ENCODE measurements at places on chromosomes 2 and 18.

DNA sequence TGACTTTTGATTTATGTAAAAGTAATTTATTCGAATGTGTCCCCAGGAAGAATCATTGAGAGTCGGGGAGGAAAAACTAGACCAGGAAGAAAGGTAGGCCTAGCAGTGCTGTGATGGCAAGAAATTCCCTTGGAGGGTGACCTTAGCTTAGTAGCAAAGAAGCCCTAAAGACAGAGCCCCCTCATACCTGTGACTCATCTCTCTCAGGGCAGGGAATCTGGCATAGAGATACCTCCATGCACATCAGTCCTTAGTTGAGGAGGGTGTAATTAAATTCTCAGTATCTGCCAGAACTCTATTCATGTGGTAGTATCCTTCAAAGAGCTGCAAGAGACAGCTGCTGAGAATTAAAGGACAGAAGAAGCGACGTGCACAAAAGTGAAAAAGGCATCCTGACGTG is 360.3 kb downstream of the FBXO15 start:
- DNase-seq = no peak

- DNase-seq = no peak
Observed at GRCh38 chr2:47631792-47632398, 151.1 kb upstream of the MSH6 start.

- no peak for DNase-seq
Observed at GRCh38 chr2:217568289-217568971, 434.4 kb downstream of the TNS1 start.

- no peak for DNase-seq
Observed at GRCh38 chr2:220127311-220127710, 499.9 kb downstream of the SLC4A3 start.

DNA sequence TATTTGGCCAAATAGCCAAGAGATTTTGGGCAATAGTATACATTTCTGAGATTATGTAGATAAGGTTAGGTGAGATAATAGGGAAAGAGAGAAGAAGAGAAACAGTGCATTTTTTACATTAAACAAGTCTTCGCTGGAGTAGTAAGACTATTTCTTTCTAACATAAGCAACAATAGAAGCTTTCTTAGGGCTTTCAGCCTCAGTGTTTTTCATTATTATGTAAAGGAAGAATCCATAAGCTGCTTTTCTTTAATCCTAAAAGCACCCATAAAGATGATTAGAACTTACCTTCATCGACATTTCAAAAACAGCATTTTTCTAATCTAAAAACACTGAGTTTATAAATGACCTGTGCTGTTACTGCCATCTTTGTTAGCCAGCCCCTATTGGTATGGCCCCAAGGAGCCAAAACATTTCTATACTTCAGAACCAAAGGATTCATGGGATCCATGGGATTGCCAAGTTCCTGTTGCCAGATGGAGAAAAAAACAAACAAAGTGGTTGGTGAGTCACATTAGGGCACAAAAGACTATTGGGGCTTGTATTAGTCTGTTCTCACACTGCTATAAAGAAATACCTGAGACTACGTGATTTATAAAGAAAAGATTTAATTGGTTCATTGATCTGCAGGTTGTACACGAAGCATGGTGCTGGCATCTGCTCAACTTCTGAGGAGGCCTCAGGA is 88.2 kb downstream of the SCG2 start:
- no peak for DNase-seq

DNA sequence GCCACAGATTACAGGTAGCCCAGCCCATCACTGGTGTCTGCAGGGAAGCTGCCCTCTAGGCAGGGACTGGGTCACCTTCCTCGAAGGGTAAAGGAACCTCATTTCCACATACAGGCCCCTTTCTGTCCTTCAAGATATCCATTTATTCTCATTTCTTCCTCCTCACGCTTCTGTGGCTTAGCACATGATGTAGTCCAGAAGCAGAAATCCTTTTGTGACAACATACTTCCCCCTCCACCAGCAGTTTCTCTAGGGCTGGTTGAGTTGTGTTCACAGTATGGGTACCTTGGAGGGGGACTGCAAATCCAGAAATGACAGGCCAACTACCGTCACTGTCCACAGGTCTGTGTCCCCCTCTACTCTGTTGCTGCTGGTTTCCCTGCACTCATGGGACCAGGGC is 364.9 kb downstream of the ANAPC1 start:
- no peak for DNase-seq

DNA sequence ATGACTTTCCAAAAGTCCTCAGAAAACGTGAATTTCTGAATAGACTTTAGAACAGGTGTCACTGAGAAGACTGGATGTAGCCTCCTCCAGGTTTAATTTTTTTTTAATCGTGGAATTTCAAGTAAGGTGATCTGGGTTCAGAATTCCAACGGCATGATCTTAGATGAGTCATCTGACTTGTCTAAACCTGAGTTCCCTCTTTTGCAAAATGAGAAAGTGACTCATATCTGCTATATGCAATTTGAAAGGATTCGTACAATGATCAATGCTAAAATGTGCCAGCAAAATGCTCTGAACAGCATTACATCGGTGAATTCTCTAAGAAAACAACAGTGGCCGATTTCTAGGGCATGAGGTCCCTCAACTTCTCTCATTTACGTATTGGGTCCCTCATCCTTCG is 69.1 kb upstream of the ZNF516 start:
- no peak for DNase-seq

- no peak for DNase-seq
Observed at GRCh38 chr2:107064750-107065149, 178.8 kb upstream of the ST6GAL2 start.

- no peak for DNase-seq
Observed at GRCh38 chr2:7612969-7613368, 695.8 kb downstream of the RNF144A start.

DNA sequence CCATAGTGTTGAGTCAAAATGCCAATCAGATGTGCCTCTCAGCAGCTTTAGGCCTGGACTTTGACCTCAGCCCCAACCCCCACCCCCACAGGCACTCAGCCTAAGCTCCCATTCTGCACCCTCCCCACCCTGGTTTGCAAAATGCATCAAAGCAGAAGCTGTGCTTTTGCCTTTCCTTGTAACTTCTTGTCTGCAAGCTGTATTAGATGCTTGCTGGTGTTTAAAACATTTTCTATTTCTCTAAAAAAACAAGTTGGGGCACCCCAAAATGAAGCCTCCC is 26.6 kb upstream of the STEAP3 start:
- DNase-seq = no peak

- no peak for DNase-seq
Observed at GRCh38 chr2:192390401-192390800, 195.7 kb upstream of the TMEFF2 start.

- DNase-seq = no peak
Observed at GRCh38 chr2:17661460-17661859, 92.2 kb downstream of the SMC6 start.

GRCh38 chr2:100907832-100908231 is 87.9 kb downstream of the NPAS2 start:
- no peak for DNase-seq

DNA sequence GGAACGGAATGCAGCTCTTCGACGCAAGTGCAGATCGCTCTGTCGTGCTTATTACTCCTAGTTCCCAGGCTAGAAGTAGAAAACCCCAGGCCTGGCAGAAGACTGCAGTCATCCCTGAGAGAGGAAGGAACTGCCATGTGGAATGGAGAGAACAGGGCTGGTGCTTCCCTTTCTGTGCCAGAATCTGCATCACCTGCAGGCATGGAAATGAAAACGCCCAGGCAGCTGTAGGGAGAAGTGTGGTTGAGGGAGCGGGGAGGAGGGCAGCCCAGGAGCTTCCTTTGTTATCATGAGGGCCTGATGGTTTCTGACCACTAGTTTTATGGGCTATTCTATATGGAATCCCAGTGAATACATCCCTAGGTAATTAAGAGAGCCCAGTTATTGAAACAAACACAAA is 79.4 kb upstream of the SMIM21 start:
- DNase-seq = no peak

GRCh38 chr2:27442920-27443282 is 720 bp downstream of the KRTCAP3 start:
- DNase-seq = no peak

DNA sequence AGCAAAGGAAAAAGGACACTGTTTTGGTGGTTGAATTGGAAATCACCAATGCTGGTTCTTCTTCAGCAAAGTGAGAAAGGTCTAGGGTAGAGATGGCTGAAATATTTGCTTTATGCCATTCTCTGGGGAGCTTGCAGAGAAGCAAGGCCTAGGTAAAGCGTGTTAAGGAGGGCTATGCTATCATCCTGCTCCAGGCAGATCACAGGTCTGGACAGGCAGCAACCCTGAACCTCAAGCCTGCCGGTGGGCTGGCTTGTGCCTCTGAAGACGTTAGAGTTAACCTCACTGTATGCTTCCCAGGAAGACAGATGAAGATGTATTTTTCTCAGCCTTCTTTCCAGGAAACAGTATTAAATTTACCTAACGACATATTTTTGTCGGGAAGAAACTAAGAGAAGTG is 138.5 kb upstream of the LYPD6 start:
- DNase-seq = no peak

DNA sequence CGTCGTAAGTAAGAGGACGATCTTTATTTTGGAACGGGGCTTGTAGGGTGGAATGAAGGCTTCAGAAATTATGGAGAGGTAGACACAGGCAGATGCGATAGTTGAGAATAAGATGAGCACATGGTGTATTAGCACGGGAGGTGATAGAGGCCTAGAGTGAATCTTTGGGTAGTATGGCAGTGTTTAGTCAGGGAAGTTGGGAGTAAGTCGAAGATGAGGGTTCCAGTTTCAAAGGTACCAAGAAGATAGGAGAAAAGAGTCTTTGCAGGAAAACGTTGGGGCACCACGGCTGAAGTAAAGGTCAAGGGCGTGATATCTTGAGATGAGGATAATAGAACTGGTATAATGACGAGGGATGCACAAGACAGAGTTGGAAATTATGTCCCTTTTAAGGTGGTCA is 654 bp downstream of the PIK3C3 start:
- no peak for DNase-seq

- no peak for DNase-seq
Observed at GRCh38 chr2:234839285-234839684, 112.5 kb upstream of the SH3BP4 start.

GRCh38 chr2:227222292-227222691 is 57.9 kb downstream of the COL4A3 start:
- DNase-seq = no peak

- DNase-seq = no peak
Observed at GRCh38 chr18:43022874-43023273, 92.6 kb downstream of the RIT2 start.

- no peak for DNase-seq
Observed at GRCh38 chr18:12321333-12321732, 13.3 kb downstream of the TUBB6 start.

GRCh38 chr18:3218819-3219218 is 949 bp downstream of the MYOM1 start:
- no peak for DNase-seq

DNA sequence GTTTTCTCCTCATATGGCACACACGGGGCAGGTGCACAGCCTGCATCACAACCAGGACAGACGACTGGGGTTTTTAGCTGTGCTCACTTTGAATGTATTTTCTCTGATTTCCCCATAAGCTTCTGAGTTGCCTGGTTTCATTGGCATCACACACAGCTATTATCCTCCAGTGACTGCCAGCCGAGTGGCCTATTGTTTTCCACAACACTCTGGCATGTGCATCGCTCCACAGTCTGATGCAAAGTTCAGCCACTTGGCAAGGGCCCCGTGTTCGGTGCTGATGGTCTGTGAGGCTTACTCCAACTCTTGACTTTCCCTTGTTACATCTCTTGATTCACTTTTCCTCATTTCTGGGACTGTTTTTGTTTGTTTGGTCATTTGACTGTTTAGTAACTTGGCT is 593.1 kb downstream of the CBLN2 start:
- no peak for DNase-seq

DNA sequence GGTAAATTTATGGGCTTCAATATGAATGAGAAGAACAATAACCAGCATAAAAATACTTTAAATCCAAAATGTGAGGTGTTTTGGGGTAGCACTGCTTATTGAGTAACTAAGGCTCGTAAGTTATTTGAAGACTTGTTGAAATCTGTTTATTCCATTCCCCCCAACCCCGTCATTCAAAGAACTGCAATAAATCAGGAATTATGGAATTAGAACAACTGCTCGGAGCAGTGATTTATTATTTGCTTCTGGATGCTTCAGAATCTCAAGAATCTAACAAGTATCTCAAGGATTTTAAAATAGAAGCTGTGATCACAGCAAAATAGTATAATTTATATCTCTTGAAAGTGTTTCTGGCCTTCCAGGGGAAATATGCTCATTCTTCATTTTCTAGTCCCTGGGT is 86.8 kb downstream of the EML6 start:
- no peak for DNase-seq

- DNase-seq = no peak
Observed at GRCh38 chr2:73984922-73985307, 205 bp downstream of the TET3 start.

- no peak for DNase-seq
Observed at GRCh38 chr2:24176326-24176725, 1.5 kb downstream of the FAM228A start.

Data from activated CD4-positive, CD25-positive, alpha-beta regulatory T cell treated with anti-CD3 and anti-CD28 coated beads, Interleukin-2, amount 50 U/mL, for 16 hours (primary cell).